ENCODE measurements at places on chromosomes 5 and 9.
A peak's percentile ranks its signal among the peaks of the same experiment; 100 is the strongest.

DNA sequence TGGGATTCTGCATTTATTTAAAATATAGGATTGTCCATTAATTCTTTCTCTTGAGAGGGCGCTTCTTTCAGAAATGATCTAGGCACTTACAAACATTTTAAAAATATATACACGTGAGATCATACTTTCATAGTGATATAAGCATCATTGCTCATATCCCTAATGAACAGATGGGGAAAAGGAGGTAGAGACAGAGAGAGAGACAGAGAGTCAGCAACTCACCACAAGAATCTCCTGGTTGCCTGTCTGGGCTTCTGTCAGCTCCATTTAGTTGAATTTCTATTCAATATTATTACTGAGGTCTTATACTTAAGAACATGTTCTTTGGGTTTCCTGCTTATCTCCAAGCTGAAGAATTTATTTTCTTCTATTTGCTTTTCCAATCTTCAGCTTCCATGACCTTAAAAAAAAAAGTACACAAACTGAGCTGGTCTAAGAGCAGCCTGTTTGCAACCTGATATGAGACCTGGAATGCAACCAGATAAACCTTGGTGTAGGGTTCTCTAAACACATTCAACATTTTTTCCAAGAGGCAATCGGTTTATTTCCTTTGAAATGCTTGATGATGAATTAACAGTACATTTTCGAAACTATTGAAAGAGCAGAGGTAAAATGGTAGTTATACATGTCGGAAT is 51.6 kb upstream of the LIFR start:
- DNase-seq = no peak

DNA sequence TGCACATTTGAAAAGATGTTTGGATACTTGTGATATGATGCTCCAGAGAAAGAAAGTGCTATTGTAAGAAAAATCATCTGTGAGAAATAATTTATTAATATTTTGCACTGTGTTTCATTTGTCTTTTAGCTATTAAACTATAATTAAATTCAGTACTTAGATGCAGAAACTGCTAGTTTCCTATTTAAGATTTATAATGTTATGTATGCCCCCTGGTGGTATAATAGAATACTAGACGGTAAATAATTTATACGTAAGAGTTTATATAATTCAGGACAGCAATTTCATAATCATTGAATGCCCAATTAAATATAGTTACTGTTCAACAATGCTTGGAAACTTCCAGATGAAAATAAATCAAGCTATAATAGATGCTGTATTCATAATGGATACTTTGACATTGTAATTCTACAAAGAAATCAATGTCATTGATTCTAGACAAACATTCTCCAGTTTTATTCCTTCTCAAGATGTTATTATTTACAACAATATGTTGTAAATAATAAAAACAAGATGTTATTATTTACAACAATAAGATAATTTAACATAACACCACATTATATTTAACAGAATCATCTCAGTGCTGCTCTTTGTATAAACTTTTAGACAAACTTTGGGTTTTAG is 101.0 kb downstream of the TMEM232 start:
- no peak for DNase-seq

GRCh38 chr5:37694867-37695266 is 145.0 kb downstream of the GDNF start:
- DNase-seq = no peak

DNA sequence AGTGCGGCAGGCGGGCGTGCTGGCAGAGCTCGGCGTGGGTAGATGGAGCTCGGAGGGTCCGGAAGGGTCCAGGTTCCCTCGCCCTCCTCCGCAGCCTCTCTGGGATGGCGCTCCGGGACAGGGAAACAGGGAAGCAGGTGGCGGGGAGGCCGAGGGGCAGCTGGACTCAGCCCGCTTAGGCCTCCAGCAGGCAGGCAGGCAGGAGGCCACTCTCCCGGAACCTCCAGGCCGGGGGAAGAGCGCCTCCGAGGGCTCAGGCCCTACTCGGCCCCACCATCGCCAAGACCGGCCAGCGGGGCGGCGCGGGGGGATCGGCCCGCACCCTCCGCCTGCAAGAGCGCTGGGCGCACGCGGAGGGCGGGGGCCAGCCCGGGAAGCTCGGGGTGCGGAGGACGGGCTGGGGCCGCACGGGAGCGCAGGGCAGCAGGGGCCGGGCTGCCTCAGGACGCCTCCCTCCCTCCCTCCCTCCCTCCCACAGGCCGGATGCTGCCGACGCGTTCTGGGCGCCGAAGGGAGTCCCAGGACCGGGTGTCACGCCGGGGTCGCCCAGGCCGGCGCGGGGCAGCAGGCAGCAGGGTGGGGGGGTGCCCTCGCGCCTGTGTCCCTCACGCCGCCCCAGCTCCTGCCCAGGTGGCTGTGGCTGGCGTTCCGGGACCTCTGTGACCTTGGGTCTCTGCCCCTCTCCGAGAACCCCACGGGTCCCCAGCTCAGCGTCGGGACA is 977 bp downstream of the MGAT4B start:
- peak; percentile 45 for DNase-seq

DNA sequence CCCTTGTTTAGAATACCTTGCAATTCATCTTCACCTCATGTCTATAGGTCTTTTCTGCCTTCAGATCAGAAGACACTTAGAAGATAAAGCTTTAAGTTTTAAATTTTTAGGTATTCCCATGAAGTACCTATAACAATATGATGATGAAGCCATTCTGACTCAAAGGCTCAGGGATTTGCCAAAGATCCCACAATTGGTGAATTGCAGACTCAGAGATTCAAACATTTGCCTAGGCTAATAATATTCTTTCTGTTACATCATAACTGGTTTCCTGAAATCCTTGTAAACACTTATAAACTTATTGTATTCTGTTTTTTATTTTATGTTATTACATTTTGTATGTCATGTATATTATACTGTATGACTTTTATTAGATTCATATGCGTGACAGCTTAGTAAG is 62.8 kb upstream of the ZFAND5 start:
- no peak for DNase-seq

DNA sequence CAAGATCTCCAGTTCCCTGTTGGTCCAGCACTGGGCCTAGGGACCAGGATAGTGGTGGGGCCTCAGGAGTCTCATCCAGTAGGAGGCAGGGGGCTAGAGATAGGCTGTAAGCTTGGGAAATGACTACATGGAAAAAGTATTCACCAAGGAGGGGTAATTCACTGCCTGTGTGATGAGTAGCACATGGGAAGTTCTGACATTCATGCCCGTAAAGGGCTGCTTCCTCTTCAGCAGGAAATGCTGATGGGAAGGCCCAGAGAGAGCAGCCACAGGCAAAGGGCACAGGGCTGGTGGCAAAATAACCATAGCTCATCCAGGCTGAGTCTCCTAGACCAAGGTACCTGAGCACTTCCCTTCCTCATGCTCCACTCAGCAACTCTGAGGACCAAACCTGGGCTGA is 23.1 kb upstream of the FRRS1L start:
- no peak for DNase-seq

- DNase-seq = no peak
Observed at GRCh38 chr5:169527863-169528262, 55.7 kb upstream of the SPDL1 start.

DNA sequence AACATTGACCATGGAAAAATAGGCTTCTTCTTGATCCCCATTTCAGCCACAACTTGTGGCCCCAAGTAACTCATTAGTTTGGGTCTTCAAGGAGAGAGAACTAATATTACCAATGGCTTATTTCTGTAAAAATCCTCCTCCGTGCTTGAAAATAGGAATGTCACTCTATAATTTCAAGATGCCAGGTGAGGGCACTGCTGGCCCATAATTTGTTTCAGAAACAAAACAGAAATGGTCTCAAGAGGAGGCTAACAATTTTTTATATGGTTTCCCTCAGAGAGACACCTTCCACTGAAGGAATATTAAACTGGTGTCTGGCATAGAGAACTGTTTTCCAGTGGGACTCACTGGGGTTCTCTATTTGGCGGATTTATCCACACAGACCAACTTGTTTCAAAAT is 437.0 kb upstream of the TRPC7 start:
- peak; percentile 34 for DNase-seq

GRCh38 chr5:138980441-138980840 is 105.3 kb upstream of the LRRTM2 start:
- DNase-seq = no peak

GRCh38 chr5:58598440-58598839 is 15.6 kb downstream of the RAB3C start:
- no peak for DNase-seq

GRCh38 chr9:13491493-13492424 is 212.3 kb upstream of the MPDZ start:
- DNase-seq = no peak

DNA sequence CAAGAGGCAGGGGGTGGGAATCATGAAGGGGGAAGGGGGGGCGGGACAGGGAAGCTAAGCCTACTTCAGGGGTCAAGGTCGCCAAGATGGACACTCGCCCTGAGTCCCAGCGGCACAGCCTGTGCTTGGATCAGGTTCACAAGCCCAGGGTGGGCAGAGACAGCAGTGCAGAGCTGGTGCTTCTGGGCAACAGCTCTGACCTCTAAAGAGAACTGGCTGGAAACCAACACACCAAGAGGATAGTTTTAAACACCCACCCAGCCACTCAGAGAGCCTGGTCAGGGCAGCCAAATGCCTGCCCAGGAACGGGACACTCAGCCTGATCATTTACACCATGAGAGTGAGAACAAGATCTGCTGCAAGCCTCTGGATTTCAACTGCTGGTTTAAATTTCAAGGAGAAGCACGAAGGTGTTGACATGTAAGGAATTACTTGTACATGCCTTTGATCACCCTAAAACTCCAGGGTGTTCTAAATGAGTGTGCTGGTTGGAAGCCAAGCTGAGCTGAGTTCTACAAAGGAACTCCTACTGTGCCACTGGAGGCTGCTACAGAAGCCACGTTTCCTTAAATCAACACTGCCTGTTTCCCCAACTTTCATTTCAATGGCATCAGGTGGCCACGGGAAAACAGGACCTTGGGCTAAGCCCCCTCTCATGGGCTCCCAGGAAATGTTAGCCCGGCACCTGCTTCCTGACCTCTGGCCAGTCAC is 91.5 kb downstream of the TTLL11 start:
- DNase-seq = no peak

DNA sequence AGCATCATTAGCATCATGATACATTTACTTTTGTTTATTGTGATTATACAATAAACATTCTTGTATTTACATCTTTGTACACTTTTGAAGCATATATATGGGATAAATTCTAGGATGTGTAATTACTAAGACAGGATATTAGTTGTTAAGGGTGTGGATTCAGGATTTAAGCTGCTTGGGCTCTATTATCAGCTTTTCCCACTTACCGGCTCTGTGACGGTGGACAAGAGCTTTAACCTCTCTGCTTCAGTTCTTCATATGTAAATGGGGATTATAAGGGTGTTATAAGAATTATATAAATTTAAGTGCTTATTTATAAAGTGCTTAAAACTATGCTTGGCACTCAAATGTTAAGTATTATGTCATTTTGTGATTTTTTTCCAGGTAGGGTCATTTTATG is 131.1 kb downstream of the FER start:
- no peak for DNase-seq

GRCh38 chr9:79403495-79403894 is 168.3 kb upstream of the TLE4 start:
- DNase-seq = no peak

- DNase-seq = no peak
Observed at GRCh38 chr5:139155333-139155732, 42.8 kb downstream of the SIL1 start.

DNA sequence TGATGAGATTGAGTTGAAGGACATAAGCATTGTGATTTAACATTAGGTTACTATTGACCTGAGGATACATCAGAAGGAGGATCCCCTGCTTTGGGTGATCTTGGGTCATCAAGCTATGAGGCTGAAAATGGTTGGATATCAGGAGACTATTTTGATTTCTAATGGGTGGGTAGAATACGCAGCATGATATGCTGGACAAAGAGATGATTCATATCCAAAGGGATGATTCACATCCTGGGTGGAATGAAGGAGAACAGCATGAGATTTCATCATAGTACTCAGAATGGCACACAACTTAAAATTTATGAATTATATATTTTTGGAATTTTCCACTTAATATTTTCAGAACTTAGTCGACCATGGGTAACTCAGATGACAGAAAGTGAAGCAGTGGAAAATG is 1759.5 kb upstream of the C9orf72 start:
- DNase-seq = peak; percentile 25

DNA sequence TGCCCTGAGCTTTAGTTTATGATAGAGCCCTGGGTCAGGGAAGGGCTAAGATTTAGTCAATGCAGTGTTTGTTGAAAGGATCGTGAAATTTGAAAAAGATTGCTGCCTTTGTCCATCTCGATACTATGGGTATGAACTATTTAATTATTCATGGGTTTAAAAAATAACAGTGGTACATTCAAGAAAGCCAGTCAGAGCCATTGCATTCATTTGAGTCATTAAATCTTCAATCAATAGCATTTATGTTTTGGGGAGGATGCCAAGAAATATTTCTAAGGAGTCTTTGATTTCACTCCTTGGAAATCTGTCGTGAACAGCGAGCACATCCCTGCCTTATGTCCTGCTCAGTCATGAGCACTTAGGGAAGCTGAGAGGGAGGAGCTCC is 54.4 kb upstream of the LRRTM2 start:
- no peak for DNase-seq

DNA sequence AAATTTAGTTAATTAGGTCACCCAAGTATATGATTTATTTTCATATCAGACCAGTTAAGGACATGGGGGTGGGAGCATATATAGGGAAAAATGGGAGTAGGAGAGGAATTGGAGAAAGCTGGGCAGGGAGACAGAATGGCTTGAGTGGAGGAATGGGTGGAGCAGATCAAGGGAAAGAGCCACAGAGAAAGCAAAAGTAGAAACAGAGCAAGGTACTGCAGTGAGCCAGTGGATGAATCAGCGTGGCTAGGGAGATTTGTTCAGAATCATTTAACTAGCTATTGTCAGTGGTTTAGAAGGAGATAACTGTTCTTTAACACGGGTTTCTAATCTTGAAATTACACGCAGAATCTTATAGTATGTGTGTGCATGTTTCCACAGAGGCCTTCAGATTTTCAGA is 37.4 kb downstream of the SNX24 start:
- DNase-seq = no peak

DNA sequence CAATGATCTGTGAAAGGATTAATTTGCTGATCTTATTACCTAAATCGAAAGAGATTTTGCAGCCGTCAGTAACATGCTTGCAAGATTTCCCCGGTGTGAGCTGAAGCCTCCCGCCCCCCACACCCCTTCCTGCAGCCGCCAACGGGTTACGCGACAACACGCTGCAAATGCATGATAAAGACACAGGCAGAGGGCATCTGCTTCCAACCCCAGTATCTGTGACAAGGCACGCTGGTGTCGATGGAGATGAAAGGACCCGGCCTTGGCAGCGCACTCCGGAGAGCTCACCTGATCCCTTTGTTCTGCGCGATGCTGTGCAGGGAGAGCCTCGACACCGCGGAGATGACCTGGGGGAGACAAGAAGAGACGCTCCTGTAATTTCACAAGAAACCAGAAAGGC is 122.9 kb upstream of the SARDH start:
- DNase-seq = no peak

GRCh38 chr9:72144756-72145492 is 4.3 kb upstream of the GDA start:
- no peak for DNase-seq

Measured in Caki2 (cell line).